ENCODE measurements at places on chromosomes 12 and 14.

GRCh38 chr12:52975820-52976573 lies 27.1 kb downstream of the KRT18 start:
- DNase-seq = peak; percentile 40

- DNase-seq = peak; percentile 66
Observed at GRCh38 chr14:86654558-86655184, 1124.7 kb downstream of the FLRT2 start.

GRCh38 chr12:56803750-56804149 lies 40.6 kb downstream of the HSD17B6 start:
- no peak for DNase-seq

- DNase-seq = no peak
Observed at GRCh38 chr12:47920913-47921312, 16.1 kb upstream of the VDR start.

DNA sequence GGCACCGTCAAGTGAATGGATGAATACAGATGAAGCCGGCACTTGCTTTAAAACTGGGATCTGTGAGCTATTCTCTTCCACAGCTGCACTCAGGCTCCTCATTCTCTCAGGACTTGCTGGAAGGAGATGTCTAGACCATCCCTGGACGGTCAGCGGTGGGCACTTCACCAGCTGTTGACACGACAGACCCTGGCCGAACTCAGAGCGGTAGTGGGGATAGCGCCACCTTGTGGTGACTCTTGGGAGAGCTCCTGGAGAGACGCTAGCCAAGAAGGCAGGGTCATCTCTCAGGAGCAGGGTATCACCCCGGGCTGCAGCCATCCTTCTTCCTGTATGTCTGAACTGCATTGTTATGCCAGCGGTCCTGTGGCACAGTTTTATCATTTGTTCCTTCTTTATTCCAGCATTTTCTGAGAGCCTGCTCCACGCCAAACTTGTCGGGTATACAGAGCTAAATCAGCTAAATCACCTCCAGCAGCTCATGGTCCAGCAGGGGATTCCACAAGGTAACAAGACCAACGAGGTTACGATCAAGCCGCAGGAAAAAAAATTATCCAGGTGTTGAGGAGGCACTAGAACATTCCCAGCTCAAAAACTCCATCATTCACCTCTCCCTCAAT lies 10.0 kb downstream of the WNT1 start:
- DNase-seq = peak; percentile 59

- no peak for DNase-seq
Observed at GRCh38 chr14:20460458-20461224, 593 bp downstream of the PIP4P1 start.

DNA sequence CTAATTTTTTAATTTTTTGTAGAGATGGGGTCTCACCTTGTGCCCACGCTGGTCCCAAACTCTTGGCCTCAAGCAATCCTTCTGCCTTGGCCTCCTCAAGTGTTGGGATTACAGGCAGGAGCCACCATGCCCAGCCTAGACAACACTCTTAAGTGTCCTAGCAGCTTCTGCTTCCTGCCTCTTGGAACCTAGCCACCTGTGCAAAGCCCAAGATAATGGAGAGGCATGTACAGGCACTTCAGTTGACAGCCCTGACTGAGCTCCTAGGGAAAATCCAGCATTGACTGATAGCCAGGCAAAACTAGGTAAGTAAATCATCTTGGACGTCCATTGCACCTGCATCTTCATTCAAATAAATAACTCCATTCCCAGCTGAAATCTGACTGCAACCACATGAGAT lies 15.5 kb downstream of the COX14 start:
- DNase-seq = no peak

- DNase-seq = peak; percentile 39
Observed at GRCh38 chr14:54857830-54858269, 44.8 kb downstream of the GCH1 start.

DNA sequence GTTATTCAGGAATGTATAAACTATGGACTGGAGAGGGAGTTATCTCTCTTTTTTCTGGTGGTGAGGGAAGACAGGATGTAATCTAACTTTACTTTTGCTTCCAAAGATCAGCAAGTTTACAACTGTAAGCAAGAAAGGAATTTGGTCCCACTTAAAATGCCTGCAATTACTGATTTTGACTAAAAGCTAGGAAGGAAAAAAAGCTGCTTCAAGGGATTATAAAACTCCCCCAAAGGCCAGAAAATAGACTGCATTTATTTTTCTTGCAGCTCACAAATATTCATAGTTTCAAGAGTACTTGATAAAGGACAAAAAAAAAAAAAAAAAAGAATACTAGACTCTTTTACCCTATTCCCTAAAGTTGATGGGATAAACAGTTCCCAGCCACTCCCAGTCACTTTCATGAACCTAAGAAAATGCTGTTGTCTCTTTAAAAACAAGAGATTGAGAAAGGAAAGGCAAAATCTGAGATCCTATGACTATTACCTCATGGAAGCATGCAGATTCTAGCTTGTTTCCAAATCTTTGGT lies 128.7 kb upstream of the BMP4 start:
- peak; percentile 6 for DNase-seq

- DNase-seq = no peak
Observed at GRCh38 chr14:106396999-106397398, 870.6 kb downstream of the TMEM121 start.

DNA sequence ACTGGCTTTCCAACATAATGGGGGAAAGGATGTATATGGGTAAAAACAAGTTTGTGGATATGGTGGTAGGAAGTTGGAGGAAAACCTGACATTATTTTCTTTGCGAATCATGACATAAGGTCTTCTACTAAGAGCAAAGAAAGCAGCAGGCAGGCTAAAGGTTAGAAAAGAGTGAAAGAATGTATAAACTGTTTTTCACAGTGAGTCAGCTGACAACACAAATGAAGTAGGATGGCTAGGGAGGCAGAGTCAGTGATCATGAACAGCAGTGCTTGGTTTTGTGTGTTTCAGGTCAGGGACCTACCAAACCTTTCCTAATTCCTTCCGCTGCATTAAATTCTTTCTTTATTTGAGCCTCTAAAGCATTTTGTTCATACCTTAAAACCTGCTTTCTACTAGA lies 46.3 kb upstream of the CATSPERB start:
- no peak for DNase-seq

GRCh38 chr12:108788076-108788782 lies 56.9 kb upstream of the CORO1C start:
- no peak for DNase-seq

- DNase-seq = peak; percentile 95
Observed at GRCh38 chr12:116381744-116382685, 104.5 kb upstream of the MED13L start.

DNA sequence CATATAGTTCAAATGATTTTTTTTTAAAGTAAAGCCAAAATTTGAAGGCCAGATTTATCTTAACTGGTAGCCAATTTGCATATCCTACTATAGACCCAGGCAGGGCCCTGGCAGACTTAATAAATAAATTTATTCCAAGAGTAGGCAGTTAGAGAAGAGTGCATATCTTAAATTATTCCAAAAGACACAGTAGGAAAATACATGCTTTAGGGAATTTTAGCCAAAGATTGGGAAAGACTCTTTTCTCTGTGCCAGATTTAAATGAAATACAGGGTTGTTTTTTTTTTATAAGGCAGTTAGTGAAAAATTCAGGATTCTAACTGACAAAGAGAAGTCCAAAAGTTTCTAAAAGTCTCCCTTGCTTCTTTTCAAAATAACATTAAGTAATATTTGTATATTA lies 65.5 kb downstream of the ST8SIA1 start:
- DNase-seq = no peak

DNA sequence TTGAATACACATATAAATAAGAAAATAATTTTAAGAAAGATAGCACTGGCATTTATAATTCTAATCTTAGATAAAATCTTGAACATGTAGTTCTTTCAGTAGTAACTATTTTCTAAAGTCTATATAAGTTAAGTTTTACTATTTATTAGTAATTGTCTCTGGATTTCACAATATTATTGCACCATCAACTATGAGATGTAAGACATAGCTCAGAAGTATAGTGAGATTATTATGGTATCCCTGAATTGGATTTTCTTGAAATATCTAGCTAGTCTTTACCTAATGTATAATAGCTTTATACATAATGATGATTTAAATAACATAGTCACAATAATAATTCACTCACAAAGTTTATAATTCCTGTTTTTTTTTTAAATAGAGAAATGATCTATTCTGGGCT lies 6.7 kb downstream of the CLEC12A start:
- DNase-seq = no peak

DNA sequence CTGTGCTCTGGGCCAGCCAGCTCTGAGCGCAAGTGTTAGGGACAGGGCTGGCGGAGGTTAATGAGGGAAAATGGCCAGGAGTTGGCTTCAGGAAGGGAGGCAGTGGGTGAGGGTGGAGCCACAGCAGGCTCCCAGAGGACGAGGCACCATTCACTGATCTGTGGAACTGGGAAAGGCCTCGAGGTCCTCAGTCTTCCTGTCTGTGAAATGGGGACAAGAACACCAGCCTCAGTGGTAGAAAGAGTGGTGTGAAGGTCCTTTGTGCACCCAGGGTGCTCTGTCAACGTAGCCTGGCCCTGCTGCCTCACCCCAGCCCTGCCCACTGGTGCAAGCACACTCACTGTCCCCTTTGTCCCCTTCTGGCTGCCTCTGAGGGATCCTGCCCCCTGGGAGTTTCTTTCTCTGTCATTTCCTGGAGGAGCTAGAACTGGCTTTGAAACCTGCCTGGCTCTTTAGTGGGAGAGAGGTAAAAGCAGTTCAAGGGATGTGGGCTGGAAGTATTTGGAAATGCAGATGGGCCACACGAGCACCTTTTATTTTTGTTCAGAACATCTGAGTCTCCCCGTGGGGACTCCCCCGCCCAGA lies 25.0 kb downstream of the SYNDIG1L start:
- no peak for DNase-seq

- no peak for DNase-seq
Observed at GRCh38 chr12:131135311-131135785, 181.6 kb downstream of the ADGRD1 start.

DNA sequence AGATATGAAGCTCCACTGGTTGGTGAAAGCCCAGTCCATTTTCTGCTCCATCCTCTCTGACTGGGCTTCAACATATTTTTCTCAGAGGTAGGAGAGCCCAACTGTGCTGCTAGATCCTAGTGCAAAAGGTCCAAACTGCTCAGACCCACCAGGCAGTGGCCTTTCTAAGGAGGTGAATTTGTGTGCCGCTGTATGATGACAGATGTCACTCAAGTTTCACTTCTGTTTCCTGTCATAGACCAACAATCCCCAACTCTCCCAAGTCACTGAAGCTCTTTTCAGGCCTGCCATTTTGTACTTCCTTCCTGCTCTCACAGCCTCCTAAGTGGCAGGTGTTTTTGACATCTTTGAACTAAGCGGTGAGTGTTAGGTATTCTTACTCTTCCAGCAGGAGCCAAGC lies 16.4 kb upstream of the RNASE4 start:
- no peak for DNase-seq

- DNase-seq = no peak
Observed at GRCh38 chr14:29668201-29668600, 259.4 kb downstream of the PRKD1 start.

DNA sequence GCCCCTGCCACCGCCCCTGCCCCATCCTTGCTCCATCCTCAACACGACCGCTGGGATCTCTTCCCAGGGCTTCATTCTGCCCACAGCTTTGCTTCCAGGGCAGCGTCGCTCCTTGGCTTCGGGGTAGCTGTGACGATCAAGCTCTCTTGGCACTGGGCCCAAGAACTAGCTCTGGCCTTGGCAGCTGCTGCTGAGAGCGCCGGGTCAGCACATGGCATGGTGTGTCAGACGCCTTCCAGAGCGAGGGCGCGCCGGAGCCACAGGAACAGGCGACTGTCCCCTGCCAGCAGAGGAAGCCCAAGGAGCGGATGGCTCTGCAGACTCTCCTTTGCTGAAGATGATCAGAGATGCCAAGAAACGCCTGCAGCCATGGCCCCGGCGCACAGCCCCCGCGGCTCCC lies 15.9 kb downstream of the RAB35 start:
- peak; percentile 68 for DNase-seq

DNA sequence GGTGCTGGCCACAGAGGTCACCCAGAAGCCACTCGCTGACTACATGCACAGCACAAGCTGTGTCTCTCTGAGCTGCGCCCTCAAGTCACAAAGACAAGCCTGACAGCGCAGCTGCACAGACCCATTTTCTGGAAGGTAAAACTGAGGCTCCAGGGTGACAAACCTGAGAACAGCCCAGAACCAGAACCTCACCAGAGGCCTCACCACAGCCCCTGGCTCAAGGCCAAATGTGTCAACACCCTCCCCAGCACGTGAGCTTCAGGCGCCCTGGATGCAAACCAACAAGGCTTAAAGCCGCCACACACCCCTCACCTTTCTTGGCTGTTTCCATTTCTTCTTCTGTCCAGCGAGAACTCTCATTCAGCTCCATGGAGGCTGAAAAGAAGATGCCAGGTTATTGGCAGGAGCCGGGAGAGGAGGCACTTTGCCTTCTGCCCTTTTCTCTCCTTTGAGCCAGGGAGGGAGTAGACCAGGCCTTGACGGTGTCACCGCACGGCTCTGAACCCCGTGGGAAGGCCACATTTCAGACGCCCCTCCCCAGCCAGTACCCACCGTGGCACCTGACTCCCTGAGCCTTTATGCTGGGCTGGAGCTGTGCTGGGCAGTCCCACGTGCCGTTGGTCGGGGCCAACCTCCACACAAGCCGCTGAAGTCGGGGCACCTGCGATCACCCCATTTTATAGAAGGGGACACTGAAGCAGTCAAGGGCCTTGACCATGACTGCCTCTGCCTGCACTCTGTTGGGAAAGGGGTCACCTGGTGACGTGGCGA lies 103.1 kb downstream of the RFLNA start:
- peak; percentile 60 for DNase-seq

GRCh38 chr12:71448150-71448581 lies 8.6 kb downstream of the LGR5 start:
- no peak for DNase-seq

DNA sequence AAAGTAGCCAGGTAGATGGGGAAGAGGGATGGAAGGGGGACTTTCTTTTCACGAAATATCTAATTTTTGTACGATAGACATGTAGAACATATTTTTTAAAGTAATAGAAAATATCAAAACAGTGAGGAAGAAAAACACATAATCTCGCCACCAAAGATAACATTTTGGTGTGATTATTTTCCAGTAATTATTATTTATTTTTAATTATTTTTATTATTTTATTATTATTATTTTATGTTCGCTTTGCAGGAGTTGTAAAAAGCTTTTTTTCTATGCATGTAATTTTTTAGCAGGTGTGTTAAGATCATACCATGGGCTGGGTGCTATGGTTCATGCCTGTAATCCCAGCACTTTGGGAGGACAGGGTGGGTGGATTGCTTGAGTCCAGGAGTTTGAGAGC lies 85.6 kb upstream of the CCND2 start:
- no peak for DNase-seq

GRCh38 chr12:67705394-67706370 lies 57.1 kb downstream of the DYRK2 start:
- peak; percentile 64 for DNase-seq

- no peak for DNase-seq
Observed at GRCh38 chr12:69118516-69118915, 120.9 kb upstream of the CPSF6 start.

DNA sequence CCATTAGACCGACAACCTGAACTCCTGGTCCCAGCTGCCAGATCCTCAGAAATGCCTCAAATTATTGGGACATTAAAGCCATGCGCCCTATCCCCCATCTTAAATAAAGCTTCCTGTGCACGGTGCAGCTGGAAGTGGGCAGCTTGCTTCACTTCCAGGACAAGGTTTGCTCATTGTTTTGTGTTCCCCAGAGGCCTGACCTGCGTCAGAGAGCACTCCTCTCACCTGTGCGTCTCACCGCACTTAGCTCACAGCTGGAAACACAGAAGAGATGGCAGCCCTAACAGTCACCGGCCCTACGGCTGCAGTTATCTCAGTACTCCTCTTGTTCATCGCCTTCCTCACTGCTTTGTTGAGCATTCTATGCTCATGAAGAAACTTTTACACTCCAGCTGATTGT lies 135.5 kb downstream of the ANO2 start:
- DNase-seq = no peak

Measured in fibroblast of pulmonary artery (primary cell).